ENCODE measurements at places on chromosomes 3 and 15.
A peak's percentile ranks its signal among the peaks of the same experiment; 100 is the strongest.

DNA sequence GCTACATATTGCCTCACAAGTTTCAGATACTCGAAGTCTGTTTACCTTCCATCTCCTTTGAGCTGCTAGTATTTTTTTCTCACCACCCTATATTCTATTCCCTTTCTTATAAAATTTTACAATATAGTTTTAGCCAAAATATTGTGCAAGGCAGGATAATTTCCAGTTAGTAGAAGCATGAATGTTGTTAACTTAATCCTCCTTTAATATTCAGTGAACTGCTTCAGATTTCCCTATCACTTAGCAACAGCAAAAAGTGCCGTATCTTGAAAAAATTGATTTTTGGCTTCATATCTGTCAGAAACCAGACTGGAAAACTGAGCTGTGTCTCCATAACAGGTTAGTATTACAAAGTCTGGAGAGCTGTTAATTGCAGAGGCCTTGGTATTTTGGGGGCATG lies 24.0 kb downstream of the PLSCR4 start:
- no peak for DNase-seq

- DNase-seq: no peak
These were observed 92.3 kb downstream of the FRMD5 start for GRCh38 chr15:44102675-44103254.

GRCh38 chr3:196051282-196052076 lies 30.4 kb downstream of the TFRC start:
- no peak for DNase-seq

DNA sequence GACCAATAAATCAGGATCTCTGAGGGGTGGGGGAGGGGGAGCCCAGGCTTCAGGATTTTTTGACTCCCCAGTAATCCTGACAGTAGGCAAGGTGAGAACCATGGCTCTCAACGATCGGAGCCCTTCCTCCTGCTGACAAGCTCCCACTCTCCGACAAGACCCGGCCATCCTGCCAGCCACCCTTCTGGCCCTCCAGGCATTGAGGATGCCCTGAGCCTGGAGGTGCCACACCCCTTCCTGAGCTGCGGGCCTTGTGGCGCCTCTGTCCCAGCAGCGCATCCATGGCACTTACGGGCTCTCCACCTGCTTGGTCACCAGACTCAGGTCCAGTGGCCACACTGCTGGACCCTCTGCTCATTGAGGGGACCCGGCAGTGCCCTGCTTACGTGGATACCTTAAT lies 46.0 kb downstream of the MGLL start:
- no peak for DNase-seq

DNA sequence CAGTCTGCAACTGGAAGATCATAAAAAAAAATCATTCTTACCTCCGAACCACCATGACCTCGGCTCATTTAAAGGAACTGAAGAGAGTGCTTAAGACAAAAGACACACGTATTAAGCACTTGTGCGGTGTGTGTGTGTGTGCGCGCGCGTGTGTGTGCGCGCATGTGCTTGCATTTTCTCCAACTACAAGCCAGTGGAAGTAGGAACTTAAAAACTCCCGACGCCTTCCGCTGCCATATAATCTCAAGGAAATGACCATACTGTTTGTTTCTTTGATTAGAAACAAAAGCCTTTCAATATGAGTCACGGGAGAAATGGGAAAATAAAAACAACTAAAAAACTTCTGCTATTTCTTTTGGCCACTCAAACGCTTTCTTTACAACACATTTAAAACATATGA lies 32.4 kb downstream of the FRMD4B start:
- DNase-seq: no peak

- peak; percentile 40 for DNase-seq
These were observed 93.1 kb downstream of the LRIG1 start for GRCh38 chr3:66407611-66408218.

DNA sequence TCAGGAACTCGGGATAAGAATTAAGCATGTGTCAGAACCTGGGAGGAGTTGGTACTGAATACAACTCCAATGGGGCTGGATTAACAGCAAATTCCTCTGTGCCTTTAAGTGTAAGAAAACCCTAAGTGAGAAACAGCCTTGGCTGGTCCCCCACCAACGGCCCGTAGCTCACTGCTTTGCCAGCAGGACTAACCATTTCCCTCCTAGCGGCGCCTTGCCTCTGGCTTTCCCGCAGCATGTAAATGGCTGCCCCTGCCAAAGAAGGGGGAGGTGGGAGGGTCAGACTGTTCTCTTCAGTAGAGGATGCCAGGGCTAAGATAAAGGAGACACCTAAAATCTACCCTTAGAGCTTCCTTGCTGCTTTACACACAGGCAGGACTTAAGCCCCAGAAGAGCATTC lies 51.0 kb upstream of the SH3GL3 start:
- no peak for DNase-seq

GRCh38 chr3:185825639-185826481 lies 1.0 kb upstream of the IGF2BP2 start:
- DNase-seq: no peak

DNA sequence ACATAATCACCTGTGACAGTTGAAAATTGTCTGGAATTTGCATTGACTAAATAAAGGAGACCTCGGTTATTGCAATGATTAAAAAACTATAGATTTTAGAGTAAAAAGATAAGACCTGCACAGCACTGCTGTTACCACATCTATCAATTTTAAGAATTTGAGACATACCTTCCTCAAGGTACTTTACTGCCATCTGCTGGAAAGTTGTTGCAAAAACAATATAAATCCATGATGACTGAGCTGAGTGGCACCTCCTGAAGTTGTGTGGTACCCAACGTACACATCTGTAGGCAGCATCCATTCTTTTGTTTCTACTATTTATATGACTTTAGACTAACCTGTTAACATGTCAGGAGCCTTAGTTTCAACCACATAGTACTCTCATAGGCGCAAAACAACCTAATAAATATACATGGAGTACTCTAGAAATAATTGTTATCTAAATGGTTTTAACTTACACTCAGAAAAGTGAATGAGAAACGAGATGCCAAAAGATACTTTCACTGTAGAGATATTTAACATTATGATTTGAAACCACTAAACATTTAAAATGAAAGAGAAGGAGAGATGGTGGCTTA lies 106.7 kb downstream of the GHSR start:
- no peak for DNase-seq

GRCh38 chr15:68384451-68385239 lies 47.3 kb downstream of the ITGA11 start:
- DNase-seq: no peak

All from activated CD8-positive, alpha-beta memory T cell treated with anti-CD3 and anti-CD28 coated beads for 4 hours (primary cell).